ENCODE measurements at places on chromosomes 2 and 18.

DNA sequence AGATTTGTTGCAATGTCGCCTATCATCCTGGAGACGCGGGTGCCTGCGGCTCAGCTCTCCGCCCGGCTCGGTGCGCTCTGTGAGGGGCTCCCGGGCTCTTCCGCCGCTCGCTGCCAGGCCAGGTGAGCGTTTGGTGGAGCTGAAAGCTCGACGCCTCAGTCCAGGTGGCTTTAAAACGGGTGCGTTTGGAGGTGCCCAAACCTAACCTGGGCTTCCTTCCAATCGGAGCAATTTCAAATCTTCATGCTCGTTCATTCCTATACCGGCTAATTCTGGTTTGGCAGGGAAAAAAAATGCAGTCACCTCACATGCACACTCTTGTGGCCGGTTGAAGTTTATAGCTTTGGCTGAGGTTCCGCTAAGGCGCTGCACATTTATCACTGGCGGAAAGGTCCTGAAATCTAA, at the start of gene SLC16A14:
Gene SLC16A14 (minus strand): TSS at position 274 of the 405 bp plus-strand sequence. CDS start 9,572 bp downstream, outside the sequence.
- peak; percentile 56 for DNase-seq

GRCh38 chr2:223591596-223591995, 10.6 kb downstream of the SCG2 start:
- DNase-seq = no peak

DNA sequence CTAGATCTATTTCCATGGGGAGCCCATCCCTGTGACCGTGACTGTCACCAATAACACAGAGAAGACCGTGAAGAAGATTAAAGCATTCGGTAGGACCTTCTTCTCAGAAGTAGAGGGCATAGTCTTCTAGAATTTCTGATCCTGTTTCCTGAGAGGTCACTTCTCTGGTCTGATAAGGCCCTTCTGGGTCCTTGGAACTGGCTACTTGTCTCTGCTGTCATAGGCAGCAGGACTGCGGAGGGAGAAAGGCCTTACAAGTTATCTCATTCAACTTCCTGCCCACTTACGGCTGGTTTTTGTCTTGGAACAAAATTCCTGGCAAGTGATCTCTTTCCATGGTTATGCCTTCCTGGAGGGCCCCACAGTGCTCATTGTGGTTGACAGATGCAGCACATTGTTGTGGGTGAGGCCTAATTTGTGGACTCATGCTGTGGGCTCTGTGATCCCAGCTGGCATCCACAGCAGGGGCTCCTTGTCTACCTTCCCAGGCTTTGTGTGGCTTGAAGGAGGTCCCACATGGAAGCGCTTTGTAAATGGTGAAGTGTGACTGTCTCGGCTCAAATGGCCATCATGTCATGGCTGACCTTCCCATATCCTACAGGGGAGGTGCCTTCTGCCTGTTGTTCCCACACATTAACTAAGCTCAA, 22.0 kb downstream of the SAG start:
- no peak for DNase-seq

GRCh38 chr2:3264010-3264744, 113.4 kb downstream of the EIPR1 start:
- no peak for DNase-seq

- no peak for DNase-seq
Observed at GRCh38 chr2:55061523-55062344, 11.5 kb upstream of the RTN4 start.

DNA sequence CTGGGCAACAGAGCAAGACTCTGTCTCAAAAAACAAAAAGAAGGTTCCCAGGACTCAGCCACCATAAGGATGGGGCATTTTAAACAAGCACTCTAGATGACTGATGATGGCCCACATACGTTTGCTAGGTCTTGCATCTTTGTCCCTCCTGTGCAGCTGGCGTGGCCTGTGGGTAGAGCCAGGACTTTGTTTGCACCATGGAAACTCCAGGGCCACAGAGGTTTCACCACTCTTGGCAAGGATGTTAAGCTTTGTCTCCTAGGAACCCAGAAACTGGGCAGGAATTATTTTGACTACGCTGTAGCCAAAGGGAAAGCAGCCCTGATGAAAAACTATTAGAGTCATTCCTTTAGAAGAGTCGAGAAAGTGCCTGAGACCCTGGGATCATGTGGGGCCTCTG, 75.3 kb upstream of the STPG4 start:
- DNase-seq = no peak

- DNase-seq = no peak
Observed at GRCh38 chr2:40030456-40030975, 251.5 kb upstream of the THUMPD2 start.

DNA sequence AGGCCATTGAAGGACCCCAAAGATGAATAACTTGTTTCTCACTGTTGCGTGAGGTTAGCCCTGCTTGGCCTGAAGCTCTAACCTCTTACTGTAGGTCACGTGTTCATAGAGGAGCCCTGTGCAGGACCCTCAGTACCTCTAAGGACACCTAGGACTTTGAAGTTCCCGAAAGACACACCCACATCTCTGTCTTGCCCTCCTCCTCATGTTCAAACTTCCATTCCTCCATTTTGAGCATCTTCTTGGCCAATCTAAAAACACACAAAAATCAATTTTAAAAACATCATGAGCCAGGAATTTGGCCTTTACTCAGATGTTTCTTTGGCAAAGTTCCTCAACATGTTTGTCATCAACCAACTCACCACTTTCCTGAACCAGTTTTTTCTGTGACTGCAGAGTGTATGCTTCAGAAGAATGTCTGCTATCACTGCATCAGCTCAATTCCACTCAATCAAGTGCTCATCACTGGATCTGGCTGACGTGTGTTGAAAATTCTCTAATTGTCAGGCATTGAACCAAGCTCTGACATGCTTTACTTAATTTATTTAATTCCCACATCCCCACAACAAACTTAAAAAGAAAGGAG, 101.6 kb downstream of the AP1S3 start:
- peak; percentile 54 for DNase-seq

GRCh38 chr2:183000846-183001245, 37.4 kb downstream of the NCKAP1 start:
- peak; percentile 87 for DNase-seq

- no peak for DNase-seq
Observed at GRCh38 chr2:101608408-101609310, 88.8 kb upstream of the MAP4K4 start.

- DNase-seq = no peak
Observed at GRCh38 chr18:25334588-25334987, 17.4 kb downstream of the ZNF521 start.

DNA sequence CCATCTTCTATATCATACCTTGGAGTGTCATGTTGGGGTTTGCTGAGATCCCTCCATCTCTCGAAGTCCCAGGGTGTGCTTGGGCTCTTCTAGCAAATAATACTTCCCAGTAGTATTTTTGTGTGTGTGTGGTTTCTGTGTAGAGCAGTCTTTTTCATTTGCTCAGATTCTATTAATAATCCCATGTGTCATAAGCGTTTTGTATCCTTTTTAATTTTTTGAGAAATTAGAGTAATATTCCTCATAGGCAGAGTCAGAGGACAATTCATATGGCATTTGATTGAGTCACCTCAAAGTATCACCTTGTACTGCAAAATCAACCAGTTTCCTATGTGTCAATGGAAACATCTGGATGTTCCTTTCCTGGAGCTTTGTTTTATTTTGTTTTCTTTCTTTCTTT, 37.4 kb upstream of the PPP1R1C start:
- no peak for DNase-seq

DNA sequence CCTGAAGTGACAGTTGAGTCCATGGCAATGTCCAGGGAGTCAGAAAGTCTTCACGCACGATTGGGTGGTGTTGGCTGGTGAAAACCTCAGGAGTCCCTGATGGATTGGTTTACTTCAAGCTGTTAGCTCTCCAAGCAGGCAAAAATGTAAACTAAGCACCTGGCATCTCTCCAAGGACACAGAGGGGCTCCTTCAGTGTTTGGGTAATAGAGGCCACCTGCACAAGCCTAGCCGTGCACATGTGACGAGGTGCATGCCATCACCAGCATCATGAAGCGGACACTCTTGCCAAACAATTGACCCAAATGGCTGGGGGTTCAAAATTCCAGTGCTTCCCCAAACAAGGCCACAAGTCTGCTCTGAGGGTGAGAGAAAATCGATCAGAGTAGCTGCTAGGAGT, 104.7 kb upstream of the CD302 start:
- no peak for DNase-seq

GRCh38 chr18:51195451-51196117, 1.9 kb downstream of the MEX3C start:
- peak; percentile 67 for DNase-seq

DNA sequence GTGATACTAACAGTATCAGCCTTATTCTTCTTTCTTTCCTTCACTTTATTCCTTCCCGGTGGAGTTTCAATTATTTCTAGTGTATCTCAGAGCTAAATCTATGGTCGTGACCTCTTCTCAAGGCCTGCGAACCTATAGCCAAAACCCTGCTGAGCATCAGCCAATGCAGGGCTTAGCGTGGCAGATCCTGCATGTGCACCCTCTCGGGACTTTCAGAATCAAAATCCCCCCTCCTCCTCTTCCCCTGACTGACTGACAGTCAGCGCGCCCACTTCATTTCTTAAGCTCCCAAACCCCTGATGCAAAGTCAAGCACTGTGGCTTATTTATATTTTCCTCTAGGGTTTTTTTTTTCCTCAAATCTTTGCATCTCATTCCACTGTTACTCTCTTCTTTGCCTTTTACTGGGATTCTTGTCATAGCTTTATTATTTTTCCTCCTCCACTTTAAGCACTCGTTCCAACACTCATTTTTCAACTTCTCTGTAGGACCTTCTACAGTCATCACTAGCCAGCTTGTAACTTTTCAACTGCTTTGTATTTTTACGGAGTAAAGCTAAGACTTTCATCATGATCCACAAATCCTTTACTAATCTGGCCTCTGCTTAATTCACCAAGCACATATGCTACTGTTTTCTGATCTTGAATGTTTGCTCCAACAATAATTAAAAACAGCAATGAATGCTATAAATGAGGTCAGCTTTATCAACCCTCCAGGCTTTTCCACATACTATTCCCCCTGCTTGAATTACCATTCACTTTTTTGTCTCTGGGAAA, 896.5 kb upstream of the PIK3C3 start:
- DNase-seq = no peak

- no peak for DNase-seq
Observed at GRCh38 chr2:29317077-29317517, 201.9 kb downstream of the CLIP4 start.

- DNase-seq = no peak
Observed at GRCh38 chr2:181314551-181314950, 142.6 kb upstream of the ITGA4 start.

DNA sequence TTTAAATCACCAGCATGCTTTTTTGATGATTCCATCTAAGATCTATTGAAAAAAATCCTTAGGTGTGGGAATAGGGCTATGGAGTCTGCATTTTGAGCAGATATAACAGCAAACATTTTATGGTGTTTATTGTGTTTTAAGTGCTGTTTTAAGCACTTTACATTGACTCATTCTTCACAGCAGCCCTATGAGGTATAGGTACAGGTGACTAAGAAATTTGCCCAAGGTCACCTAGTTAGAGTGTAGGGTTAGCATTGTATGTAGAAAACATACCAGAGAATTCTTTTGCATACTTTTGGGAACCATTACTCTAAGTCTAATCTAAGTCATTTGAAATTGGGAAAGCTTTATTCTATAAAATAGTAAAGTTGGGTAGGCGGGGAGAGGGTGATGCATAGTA, 31.3 kb downstream of the PPM1B start:
- DNase-seq = no peak

GRCh38 chr2:129923265-129924091, 56.0 kb upstream of the RAB6C start:
- peak; percentile 38 for DNase-seq

- no peak for DNase-seq
Observed at GRCh38 chr2:125543968-125544514, 1111.9 kb upstream of the GYPC start.

DNA sequence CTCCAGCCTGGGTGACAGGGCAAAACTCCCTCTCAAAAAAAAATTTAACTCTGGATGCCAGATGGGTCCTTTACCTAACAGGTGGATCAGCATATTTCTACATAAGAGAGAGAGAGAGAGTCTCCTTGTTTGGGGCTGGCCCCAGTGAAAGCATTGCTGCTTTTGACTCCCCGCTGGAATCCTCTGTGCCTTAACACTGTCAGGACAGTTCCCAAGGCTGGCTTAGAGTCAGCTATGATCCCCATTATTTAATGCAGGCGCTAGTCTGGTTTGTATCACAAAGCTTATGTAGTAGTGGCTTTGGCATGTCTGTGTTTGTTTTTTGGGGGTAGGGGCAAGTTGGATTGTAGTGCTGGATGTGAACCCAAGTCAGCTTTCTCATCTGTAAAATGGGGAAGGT, 9.4 kb downstream of the INPP4A start:
- DNase-seq = no peak

- no peak for DNase-seq
Observed at GRCh38 chr2:164624316-164624715, 3.0 kb upstream of the GRB14 start.

GRCh38 chr18:2173486-2173885, 397.8 kb downstream of the METTL4 start:
- DNase-seq = no peak

GRCh38 chr2:168494190-168494711, 38.2 kb downstream of the CERS6 start:
- DNase-seq = no peak

DNA sequence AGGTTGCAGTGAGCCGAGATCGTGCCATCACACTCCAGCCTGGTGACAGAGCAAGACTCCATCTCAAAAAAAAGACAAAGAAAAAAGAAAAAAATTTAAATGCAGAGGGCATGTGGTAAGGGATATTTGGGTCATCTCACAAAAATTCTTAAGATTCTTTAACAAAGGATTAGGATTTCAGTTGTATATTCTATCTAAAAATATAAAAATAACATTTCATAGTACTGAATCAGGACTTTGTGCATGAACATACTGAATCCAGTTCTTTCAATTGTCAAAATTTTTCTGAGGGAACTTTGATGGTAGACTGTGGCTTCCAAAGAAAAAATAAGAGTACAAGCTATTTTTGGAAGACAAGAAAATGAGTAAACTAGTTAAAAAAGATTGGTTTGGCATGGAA, 6.5 kb upstream of the PPP3R1 start:
- DNase-seq = no peak

DNA sequence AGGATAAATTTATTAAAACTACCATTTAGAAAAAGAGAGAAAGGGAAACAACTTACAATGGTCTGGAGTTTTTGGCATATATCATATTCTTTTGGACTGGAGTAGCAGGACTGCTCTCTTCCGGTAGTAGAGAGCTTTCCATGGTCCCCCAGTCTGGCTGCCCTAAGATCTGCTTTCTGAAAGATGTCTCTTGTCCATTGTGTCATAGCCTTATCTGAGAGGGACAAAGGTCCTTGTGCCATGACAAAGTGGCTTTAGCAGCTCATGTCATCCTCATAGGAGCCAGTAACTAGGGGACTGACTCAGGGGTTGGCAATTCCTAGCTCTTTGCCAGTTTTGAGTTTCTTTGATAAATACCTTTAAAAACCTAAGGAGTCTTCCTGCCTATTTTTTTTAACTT, 505.5 kb upstream of the ZEB2 start:
- no peak for DNase-seq
